B cell (primary cell): ENCODE measurements at places on chromosomes 4 and X. TPM values are rescaled to one million over a fixed set of nuclear protein-coding genes. Genes with fewer than 3 reads are reported as not detected.

Gene XG
- polyA plus RNA-seq, result 0.03 and 0.07 TPM in 2 replicates

Gene GAGE13
- polyA plus RNA-seq, result not detected in 2 replicates

Gene WDFY3
- 0.23 and 0.36 TPM in 2 replicates for polyA plus RNA-seq

Gene RPS3A
- 2,897 and 2,999 TPM in 2 replicates for polyA plus RNA-seq

Gene NUP62CL
- polyA plus RNA-seq, result 0.82 and 0.89 TPM in 2 replicates

Gene TMEM255A
- polyA plus RNA-seq, result 0.06 TPM in 1 of 2 replicates, not detected in the other

Gene TMEM271
- not detected in 2 replicates for polyA plus RNA-seq
